ENCODE measurements at places on chromosomes 4 and X. TPM values are rescaled to one million over a fixed set of nuclear protein-coding genes. Genes with fewer than 3 reads are reported as not detected.

DNA sequence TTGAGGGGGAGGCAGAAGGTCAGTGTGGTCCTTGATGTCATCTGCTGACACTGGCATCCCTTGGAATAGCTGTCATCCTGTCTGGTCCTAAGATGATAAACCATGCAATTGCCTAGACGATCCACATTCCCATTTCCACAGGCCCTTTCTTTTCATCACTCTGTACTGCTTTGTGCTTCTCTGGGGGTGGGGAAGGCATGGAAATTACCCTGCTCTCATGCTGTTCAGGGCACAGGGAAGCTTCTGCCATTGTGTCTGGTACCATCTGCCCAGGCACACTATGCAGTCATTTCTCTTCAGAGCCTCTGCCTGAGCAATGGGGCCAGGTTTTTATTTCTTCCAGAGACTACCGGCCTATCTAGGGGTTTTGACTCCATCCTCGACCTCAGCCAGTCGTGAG is 49.7 kb upstream of the ELOVL6 start:
- H3K36me3 ChIP-seq, result no peaks in the 10 kb centered on the region
- no peak for DNase-seq
- H3K27me3 ChIP-seq, result no peaks in the 10 kb centered on the region
- no peak overlapping the region for H3K4me3 ChIP-seq

DNA sequence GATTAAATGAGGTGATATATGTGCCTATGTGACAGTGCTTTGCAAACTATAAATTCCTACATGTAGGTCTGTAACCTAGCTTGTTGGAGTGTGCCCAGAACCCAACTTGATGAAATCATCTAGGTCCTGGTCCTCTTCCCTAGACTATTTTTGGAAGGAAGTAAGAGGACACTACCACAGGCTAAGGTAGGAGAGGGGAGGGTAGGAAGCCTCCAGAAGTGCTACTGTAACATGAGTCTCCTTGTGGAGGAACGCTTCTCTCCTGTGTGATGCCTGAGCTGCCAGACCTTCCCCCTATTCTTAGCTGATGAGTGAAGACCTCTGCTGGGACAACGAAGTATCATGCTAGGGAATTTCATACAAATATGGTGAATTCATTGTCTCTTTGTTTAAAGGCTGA is 41.8 kb upstream of the IL21 start:
- no peaks in the 10 kb centered on the region for H3K27me3 ChIP-seq
- no peak for DNase-seq
- no peaks in the 10 kb centered on the region for H3K4me1 ChIP-seq
- H3K36me3 ChIP-seq, result no peaks in the 10 kb centered on the region
- H3K4me3 ChIP-seq, result no peak overlapping the region

- no peaks in the 10 kb centered on the region for H3K36me3 ChIP-seq
- H3K27me3 ChIP-seq, result peaks cover 9% of the 10 kb centered on the region
- H3K4me1 ChIP-seq, result peaks cover 2% of the 10 kb centered on the region
- H3K4me3 ChIP-seq, result no peak overlapping the region
Measured at GRCh38 chrX:56738670-56739069, 9.6 kb downstream of the NBDY start.

DNA sequence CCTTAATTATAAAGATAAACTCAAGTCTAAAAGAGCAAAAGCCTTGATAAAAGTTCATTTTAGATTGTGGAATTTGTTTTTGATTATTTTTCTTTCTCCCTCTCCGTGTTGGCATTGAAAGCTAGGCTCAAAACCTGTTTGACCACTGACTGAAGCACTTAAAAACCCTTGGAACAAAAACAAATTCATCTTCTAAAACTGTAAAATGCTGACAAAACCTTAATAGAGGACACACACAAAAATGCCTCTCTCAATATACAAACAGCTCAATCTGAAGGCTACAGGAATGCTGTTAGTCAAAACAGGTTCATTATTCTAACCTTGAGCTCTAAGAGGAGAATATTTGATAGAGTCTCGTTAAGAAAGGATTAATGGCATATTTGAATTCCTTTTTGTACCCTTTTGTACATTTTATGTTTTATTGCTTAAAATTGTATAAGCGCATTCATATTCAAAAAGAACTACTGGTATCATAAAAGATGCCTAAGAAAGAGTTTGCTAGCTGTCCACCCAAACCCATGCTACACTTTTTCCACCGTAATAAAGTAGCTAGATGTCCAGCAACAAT is 74.3 kb upstream of the NAP1L5 start:
- no peaks in the 10 kb centered on the region for H3K4me1 ChIP-seq
- H3K27me3 ChIP-seq, result no peaks in the 10 kb centered on the region
- no peak overlapping the region for H3K4me3 ChIP-seq
- no peaks in the 10 kb centered on the region for H3K36me3 ChIP-seq
- peak; percentile 20 for DNase-seq
- H3K27ac ChIP-seq, result no peak overlapping the region

DNA sequence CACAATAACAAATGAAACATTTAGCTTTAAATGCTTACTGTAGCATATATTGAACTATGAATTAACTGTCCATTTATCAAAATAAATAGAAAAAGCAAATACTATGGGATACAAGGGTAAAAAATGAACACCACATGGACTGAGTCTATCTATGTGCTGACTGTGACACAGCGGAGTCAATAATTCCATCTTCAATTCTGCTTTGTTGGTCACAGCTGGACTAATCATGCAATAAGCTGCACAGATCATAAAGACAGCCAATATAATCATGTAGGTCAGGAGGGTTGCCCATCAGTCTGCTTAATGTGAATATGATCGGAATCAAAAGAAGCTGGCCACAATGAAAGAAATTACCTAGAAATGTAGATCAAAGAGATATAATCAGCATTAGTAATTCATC is 95.7 kb upstream of the FAM47A start:
- no peak for DNase-seq
- H3K4me1 ChIP-seq, result no peaks in the 10 kb centered on the region
- no peaks in the 10 kb centered on the region for H3K27me3 ChIP-seq

DNA sequence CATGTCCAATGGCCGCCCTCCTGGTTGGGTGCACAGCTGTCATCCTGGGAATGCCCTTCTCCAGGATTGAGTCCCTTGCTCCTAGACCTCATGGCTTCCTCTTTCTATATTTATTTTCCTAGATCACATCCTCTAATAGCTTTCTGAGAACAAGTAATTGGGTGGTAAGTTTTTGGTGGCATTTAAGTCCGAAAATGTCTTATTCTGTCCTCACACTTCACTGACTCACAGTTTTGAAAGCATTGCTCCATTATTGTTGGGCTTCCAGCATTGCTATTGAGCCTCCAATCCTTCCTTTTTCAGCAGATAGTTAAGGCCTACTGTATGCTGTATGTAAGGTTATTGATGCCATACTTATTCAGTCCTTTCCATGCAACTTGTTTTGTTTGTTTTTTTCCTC is 25.9 kb downstream of the PGM2 start:
- no peaks in the 10 kb centered on the region for H3K27me3 ChIP-seq
- no peaks in the 10 kb centered on the region for H3K4me1 ChIP-seq
- peaks cover 7% of the 10 kb centered on the region for H3K36me3 ChIP-seq
- DNase-seq, result no peak
- no peak overlapping the region for H3K27ac ChIP-seq

GRCh38 chr4:94722270-94722669 is 35.5 kb upstream of the BMPR1B start:
- H3K4me3 ChIP-seq, result no peak overlapping the region
- no peaks in the 10 kb centered on the region for H3K36me3 ChIP-seq
- no peak overlapping the region for H3K27ac ChIP-seq
- H3K4me1 ChIP-seq, result no peaks in the 10 kb centered on the region

DNA sequence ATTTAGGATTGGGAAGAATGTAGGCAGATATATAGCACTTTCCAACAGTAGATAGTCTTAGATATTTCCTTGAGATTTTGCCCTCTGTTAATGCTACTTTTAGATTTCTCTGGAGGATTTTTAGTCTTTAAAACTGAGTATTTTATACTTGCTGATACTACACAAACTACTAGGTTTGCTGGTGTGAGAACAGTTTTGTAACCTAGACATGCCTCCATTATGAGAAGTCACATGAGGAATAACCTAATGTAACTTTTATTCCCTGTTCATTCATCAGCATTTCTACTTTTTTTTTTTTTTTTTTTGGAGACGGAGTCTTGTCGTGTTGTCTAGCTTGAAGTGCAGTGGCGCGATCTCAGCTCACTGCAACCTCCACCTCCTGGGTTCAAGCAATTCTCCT is 137.2 kb downstream of the RAPGEF2 start:
- H3K36me3 ChIP-seq, result no peaks in the 10 kb centered on the region
- H3K4me1 ChIP-seq, result no peaks in the 10 kb centered on the region
- no peak for DNase-seq
- no peak overlapping the region for H3K4me3 ChIP-seq
- H3K27ac ChIP-seq, result no peak overlapping the region

- no peaks in the 10 kb centered on the region for H3K27me3 ChIP-seq
- no peak overlapping the region for H3K4me3 ChIP-seq
- H3K36me3 ChIP-seq, result no peaks in the 10 kb centered on the region
- H3K4me1 ChIP-seq, result no peaks in the 10 kb centered on the region
- no peak for DNase-seq
Measured at GRCh38 chrX:118702741-118703140, 24.7 kb upstream of the IL13RA1 start.

DNA sequence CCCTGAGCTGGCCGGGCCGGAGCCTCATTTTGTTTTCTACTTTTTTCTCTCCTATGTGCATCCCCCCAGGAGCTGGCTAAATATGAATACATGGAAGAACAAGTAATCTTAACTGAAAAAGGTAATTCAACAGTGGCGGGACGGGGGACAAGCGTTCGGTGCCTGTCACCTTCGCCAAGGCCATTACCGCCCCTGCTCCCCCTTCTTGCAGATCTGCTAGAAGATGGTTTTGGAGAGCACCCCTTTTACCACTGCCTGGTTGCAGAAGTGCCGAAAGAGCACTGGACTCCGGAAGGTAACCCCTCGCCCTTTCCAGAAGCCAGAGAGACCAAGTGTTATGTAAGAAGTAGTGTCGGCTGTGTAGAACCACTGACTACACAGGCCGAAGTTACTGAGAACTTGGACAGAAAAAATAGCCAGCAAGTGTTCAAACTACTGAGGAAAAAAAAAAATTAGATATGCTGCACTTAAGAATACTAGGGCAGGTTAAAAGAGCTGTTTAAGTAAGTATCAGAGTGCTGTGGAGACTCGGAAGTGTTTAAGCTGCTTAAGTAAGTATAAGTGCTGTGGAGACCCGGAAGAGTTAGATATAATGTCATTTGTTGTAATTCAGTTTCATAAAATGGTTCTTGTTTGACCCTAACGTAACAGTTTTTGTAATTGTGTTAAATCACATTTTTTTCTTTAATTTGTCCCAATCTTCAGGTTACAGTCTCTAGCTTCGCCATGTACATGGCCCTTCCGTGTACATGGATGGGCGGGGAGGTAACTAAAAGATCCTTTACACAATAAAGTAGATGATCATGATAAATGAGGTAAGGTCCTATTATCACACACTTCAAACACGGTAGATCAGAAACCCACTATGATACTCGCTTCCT is 856 bp downstream of the SAT1 start:
- peak overlapping the region; percentile 93 for H3K4me3 ChIP-seq
- DNase-seq, result no peak
- peak overlapping the region; percentile 88 for H3K27ac ChIP-seq
- peaks cover 5% of the 10 kb centered on the region for H3K4me1 ChIP-seq
- H3K27me3 ChIP-seq, result no peaks in the 10 kb centered on the region

DNA sequence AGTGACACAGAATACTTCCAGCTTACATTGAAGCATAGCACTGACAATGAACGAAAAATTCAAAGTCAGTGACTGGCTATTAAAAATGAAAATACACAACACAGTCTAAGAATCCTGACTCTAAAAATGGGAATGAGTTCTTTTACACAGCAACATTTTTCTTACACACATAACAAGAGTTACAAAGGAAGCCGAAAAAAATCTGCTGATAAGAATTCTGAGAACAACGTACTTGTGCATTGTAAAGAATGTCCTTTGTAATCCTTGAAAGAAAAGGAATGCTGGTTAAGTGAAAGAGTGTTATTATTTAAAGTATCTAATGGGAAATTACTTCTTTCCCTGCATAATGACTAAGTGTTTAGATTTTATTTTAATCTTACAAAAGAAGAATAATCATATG is 199.4 kb downstream of the PRDM5 start:
- no peaks in the 10 kb centered on the region for H3K27me3 ChIP-seq
- H3K4me3 ChIP-seq, result no peak overlapping the region
- no peaks in the 10 kb centered on the region for H3K4me1 ChIP-seq

DNA sequence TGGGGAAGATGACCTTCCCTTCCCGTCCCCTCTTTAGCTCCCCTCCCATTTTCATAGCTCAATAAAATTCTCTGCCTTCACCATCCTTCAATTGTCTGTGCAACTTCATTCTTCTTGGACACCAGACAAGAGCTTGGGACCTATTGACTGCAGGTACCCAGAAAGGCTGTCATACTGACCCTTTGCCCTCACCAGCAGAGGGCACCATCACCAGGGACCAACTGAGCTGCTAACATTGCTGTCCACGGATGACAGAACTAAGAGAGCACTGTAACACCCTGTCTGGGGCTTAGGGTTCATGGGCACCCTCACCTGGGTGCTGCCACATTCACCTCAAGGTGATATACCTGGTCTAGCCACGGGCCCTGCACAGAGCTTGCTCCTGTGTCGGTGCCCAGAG is 141.3 kb upstream of the VCX3B start:
- no peak overlapping the region for H3K4me3 ChIP-seq
- H3K27ac ChIP-seq, result no peak overlapping the region
- no peak for DNase-seq
- H3K36me3 ChIP-seq, result no peaks in the 10 kb centered on the region
- no peaks in the 10 kb centered on the region for H3K4me1 ChIP-seq
- H3K27me3 ChIP-seq, result no peaks in the 10 kb centered on the region

DNA sequence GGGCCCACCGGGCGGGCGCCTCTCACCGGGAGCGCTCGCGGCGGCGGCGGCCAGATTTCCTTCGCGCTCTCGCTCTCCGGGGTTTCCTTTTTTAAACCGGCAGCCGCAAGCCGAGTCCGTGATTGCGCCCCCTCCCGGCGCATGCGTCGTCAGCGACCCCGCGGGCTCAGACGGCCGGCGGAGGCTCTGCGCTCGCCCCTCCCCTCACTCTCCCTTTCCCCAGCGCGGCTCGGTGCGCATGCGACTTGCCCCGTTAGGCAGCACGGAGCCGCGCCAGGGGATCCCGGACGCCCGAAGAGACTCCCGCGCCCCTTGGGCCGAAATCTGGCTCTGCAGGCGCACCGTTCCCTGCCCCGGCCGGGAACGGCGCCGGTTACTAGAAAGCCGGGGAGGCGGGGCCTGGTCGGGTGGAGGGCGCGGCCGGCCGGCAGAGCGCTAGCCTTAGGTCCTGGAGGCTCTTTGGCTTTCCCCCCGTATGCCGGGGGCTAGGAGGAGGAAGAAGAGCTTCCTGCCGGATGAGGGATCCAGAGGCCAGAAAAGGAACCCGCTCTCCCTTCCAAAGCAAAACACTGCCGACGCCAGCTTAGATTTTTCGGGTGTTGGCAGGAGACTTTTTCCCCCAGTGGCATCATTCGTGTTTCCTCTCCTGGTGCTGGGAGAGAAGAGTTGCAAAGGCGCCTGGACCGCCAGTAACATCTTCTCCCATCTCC is at the start of gene CLOCK:
Gene CLOCK (minus strand): TSS at position 154 of the 710 bp plus-strand sequence. CDS start 64,124 bp downstream, outside the sequence.
- H3K36me3 ChIP-seq, result no peaks in the 10 kb centered on the region
- H3K27ac ChIP-seq, result peak within 1 kb of the TSS; percentile 96

GRCh38 chr4:67522230-67522629 is 23.1 kb downstream of the CENPC start:
- DNase-seq, result no peak

- peaks cover 6% of the 10 kb centered on the region for H3K4me1 ChIP-seq
- no peaks in the 10 kb centered on the region for H3K27me3 ChIP-seq
- H3K4me3 ChIP-seq, result no peak overlapping the region
- no peak for DNase-seq
Measured at GRCh38 chr4:3656416-3657356, 109.5 kb upstream of the ADRA2C start.

Gene RIPPLY1
- total RNA-seq, result 0.50 TPM

Gene BCAP31
- total RNA-seq, result 218 TPM

Gene SEPSECS
- total RNA-seq, result 13.8 TPM

Gene HERC3
- total RNA-seq, result 58.4 TPM

Data from kidney (tissue), 22 donors.